Stimulated activated CD8-positive, alpha-beta memory T cell treated with anti-CD3 and anti-CD28 coated beads, Interleukin-4, amount 100 ng/mL, for 1 hour (primary cell): ENCODE measurements at places on chromosomes 4 and X.

DNA sequence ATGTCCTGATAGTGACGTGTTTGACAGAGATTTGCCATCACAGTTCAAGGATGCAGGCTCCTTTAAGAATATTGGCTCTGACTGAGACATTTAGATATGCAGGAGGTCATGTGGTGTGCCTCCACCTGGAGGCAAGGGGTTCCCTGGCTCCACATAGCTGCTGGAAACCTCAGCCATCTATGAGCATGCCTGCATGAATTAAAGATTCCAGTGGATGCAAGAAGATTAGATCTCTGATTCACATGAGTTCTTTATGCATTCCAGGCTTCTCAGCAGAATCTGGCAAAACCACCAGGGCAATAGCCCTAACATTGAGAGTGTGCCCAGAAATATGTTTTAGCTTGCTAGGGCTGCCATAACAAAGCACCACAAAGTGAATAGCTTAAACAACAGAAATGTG, 298.5 kb upstream of the AADAT start:
- no peak for DNase-seq

DNA sequence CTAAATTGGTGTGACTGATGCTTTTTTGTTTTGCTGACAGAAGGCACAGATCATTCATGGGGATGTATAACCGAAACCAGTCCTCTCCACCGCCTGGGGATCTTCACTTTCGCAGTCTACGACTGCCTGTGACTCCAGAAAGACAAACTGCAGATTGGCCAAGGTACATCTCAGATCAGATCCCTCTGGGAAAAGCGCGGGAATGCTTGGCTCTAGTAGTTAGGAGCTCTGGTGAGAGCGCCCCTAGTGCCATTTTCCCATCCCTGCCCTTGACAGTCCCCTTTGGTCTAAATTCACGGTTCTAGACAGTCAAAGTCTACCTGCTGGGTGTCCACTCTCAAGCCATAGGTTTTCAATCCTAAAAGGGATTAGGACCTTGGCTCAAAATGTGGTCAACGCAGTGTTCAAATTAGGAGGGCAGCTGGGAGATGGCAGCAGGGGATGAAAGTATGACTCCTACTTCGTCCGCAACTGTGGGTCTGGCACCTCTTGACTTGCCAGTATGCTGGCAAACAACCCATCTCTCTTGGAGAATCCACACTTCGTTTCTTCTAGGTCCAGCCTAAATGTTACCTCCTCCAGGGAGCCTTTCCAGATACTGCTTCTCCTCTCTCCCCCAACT, 6.9 kb upstream of the HAND2 start:
- DNase-seq: no peak

DNA sequence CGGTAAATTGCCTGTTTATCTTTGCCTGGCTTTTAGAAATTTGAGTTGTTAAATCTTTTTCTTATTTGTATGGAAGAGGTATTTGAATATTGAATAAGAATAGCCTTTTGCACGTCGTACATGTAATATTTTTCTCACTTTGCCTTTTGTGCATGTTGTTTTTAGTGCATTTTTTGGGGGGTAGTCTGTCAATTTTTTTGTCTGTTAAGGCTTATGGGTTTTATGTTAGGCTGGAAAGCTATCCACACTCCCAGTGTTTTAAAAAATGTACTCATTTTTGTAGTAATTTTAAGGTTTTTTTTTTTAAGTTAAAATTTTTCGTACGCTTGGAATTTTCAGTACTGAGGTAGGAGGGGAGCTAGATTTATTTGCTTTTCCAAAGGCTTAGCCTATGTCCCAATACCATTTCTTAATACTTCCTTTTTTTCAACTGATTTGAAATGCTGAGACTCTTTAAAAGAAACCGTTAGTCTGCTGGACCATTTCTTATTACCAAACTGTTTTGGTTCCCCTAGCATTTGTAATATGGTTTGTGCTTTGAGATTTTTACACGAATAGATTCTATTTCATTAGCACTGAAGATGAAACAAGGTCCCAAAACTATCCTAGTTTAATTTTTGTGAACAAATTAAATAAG, 1.3 kb downstream of the HERC5 start:
- DNase-seq: no peak

GRCh38 chr4:21191317-21191716, 491.1 kb downstream of the PACRGL start:
- DNase-seq: no peak

GRCh38 chr4:665751-666435, 8.2 kb downstream of the ATP5ME start:
- no peak for DNase-seq

DNA sequence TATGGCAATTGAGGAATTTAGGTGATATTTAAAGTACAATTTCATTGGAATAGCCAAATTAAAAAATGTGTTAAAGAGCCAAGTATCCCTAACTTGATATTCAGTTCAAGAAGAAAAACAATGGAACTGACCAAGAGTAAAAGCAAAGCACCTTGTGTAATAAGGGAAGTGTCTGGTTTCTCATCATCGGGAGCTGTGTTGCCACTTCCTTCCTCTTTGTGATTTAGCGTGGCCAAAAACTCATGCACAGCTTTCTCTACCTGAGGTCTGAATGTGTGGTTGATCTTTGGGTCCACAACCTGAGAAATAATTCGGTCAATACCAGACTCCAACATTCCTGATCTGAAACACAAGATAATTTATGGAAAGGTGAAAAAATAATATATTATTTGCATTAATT, 12.4 kb downstream of the BOD1L1 start:
- DNase-seq: no peak
